ENCODE measurements at places on chromosomes 4 and X.
A peak's percentile ranks its signal among the peaks of the same experiment; 100 is the strongest.

DNA sequence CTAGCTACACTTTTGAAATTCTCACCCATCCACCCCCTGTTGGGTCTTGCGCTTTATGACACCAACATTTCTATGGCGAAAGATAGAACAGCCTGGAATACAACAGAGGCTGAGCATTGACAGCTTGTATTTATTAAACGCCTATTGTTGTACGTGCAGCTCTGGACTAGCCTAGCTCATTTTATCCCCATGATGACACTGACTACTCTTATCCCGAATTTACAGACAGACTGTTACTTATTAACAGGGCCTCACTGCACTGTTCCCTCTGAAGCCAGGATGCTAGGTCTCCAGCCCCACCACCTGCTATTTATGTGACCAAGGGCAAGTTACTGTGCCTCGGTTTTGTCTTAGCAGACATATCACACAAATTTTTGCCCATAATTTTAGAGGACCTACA, 1.0 kb upstream of the RFC1 start:
- DNase-seq: no peak
- no peaks in the 10 kb centered on the region for H3K27me3 ChIP-seq
- no peaks in the 10 kb centered on the region for H3K36me3 ChIP-seq
- H3K4me3 ChIP-seq: no peak overlapping the region

DNA sequence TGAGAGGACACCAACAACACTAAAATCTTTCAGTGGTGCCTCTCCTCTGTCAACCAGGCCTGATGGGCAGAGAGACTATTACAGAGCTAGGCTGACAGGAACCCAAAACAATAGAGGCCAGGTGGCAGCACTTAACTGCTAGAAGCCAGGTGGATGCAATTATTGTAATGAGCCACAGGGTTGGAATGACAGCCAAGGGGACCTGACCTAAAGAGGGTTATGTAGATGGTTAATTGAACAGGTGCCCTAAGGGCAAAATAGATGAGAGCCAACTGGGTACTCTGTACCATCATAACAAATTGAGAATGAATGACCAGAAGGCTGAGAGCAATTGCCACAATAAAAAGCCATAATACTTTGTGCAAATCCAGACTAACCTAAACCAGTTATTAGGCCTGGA, 24.7 kb upstream of the FRAS1 start:
- no peaks in the 10 kb centered on the region for H3K4me1 ChIP-seq
- H3K36me3 ChIP-seq: no peaks in the 10 kb centered on the region
- no peak overlapping the region for H3K4me3 ChIP-seq
- no peak for DNase-seq

DNA sequence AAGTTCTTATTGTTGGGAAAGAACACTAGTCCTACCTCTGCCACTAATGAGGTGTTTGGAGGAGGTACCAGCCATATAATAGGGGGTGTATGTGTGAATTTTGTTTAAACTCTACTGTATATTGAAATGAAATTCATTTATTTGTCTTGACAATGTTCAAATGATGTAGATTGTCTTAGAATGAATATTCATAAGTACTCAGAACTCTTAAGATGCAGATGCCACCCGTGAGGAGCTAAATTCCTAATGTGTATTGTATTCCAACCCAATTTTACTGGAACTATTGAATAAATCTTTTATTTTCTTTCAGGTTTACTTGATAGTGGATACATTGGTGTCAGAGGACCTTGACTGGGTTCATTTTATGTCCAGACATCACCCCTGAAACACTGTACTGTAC, 63.9 kb upstream of the RAB33B start:
- no peaks in the 10 kb centered on the region for H3K4me1 ChIP-seq
- H3K27me3 ChIP-seq: no peaks in the 10 kb centered on the region
- peaks cover 71% of the 10 kb centered on the region for H3K36me3 ChIP-seq
- no peak for DNase-seq
- H3K4me3 ChIP-seq: no peak overlapping the region

GRCh38 chr4:152223600-152223999, 312.3 kb downstream of the FBXW7 start:
- no peaks in the 10 kb centered on the region for H3K4me1 ChIP-seq
- no peak overlapping the region for H3K27ac ChIP-seq
- H3K4me3 ChIP-seq: no peak overlapping the region
- H3K27me3 ChIP-seq: no peaks in the 10 kb centered on the region

- no peaks in the 10 kb centered on the region for H3K36me3 ChIP-seq
- H3K27ac ChIP-seq: no peak overlapping the region
- DNase-seq: no peak
- H3K27me3 ChIP-seq: no peaks in the 10 kb centered on the region
Observed at GRCh38 chrX:143757375-143757774, 36.8 kb upstream of the SPANXN2 start.

GRCh38 chr4:16516796-16517439, 290.6 kb upstream of the TAPT1 start:
- no peak overlapping the region for H3K27ac ChIP-seq
- no peak overlapping the region for H3K4me3 ChIP-seq
- no peak for DNase-seq
- no peaks in the 10 kb centered on the region for H3K27me3 ChIP-seq
- no peaks in the 10 kb centered on the region for H3K36me3 ChIP-seq
- no peaks in the 10 kb centered on the region for H3K4me1 ChIP-seq

DNA sequence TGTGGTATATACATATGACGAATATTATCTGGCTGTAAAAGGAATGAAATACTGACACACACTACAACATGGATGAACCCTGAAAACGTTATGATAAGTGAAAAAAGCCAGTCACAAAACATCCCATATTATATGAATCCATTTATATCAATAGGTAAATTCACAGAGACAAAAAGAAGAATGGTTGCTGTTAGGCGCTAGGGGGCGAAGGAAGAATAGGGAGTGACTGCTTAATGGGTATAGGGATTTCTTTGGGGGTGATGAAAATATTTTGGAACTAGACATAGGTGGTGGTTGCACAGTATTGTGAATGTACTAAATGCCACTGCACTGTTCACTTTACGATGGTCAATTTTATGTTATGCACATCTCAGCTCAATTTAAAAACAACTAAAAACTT, 96.4 kb upstream of the EGFL6 start:
- peak overlapping the region; percentile 70 for H3K27ac ChIP-seq
- no peak for DNase-seq
- H3K27me3 ChIP-seq: no peaks in the 10 kb centered on the region
- H3K4me1 ChIP-seq: no peaks in the 10 kb centered on the region

DNA sequence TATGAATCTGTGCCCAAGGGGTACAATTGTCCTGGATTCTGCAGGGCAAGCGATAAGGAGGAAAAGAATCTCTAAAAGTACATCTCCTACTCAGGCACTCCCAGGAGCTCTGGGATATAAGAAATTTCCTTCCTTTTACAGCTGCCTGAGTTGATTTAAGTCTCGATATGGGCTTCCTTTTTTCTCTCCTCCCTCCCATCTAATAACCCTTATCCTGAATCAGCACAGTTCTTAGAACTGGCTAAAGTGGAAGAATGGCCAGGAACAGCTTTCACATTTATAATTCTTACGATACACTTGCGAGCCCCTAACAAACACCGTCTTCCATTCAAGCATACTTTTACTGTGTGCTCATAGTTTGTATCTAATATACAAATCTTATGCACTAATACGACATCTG, 21.2 kb downstream of the LRP2BP start:
- no peaks in the 10 kb centered on the region for H3K27me3 ChIP-seq
- H3K27ac ChIP-seq: no peak overlapping the region
- DNase-seq: no peak
- H3K36me3 ChIP-seq: peaks cover 15% of the 10 kb centered on the region
- no peak overlapping the region for H3K4me3 ChIP-seq

GRCh38 chr4:126725906-126726305, 906.9 kb upstream of the INTU start:
- H3K36me3 ChIP-seq: no peaks in the 10 kb centered on the region
- no peaks in the 10 kb centered on the region for H3K4me1 ChIP-seq
- no peak overlapping the region for H3K4me3 ChIP-seq
- no peak overlapping the region for H3K27ac ChIP-seq
- no peaks in the 10 kb centered on the region for H3K27me3 ChIP-seq

GRCh38 chr4:4995103-4995907, 24.0 kb downstream of the CYTL1 start:
- H3K36me3 ChIP-seq: no peaks in the 10 kb centered on the region
- DNase-seq: peak; percentile 83
- H3K4me3 ChIP-seq: no peak overlapping the region
- peaks cover 4% of the 10 kb centered on the region for H3K27me3 ChIP-seq
- H3K27ac ChIP-seq: no peak overlapping the region

DNA sequence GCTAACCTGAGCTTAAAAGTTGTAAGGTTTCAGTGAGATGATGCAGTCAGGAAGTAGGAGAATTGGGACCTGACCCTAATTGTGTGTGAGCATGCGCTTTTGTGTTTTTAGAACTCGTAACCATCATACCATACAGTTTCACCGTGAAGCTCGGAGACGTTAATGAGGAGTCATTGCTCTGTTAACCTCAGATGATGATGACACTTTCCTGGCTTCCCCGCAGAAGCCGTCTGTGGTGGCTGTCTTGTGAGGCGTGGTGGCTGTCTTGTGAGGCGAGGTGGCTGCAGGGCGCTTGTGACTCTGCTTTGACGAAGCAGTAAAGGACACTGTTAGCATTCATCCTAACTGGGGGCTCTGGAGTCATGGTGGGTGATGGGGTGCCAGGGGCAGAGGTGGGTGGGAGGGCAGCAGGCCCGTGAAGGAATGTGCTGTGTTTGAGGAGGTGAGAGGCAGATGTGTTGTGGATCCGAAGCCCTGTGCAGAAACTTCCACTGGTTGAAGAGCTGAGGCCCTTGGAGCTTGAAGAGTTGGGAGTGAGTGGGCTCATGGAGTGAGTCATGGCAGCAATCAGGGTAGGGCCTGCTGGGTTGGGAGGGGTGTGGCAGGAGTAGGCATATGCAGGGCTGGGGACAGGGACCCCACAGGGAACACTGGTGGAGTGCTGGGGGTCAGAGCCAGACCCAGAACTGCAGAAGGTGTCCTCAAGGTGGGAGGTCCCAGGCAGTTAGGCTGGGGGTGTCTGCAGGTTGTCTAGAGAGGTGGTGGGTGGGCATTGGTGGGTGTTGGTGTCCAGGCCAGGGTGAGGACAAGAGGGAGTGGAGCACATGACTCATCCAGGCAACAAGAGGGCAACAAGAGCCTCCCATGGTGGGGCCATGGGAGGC, 57.4 kb downstream of the NSD2 start:
- no peak overlapping the region for H3K27ac ChIP-seq
- no peaks in the 10 kb centered on the region for H3K4me1 ChIP-seq
- peaks cover 15% of the 10 kb centered on the region for H3K36me3 ChIP-seq
- H3K27me3 ChIP-seq: no peaks in the 10 kb centered on the region

DNA sequence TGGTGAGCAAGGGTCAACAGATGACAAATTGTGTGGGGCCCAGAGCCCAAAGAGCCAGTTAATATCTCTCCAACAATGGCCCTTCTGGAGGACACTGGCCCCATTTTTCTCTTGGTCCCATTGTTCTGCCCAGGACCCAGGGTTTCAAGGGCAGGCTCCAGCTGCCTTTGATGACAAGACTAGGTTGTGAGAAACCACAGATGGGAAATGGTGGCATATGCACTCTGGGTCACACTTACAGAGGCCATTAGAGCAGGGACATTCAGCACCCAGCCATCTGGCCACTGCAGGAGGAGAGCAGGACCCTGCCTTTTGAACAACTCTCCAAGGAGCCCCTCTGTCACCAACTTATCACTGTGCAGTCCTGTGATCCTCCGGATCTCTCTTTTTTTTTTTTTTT, 49.7 kb upstream of the KIAA1210 start:
- H3K4me1 ChIP-seq: no peaks in the 10 kb centered on the region
- no peak for DNase-seq
- no peak overlapping the region for H3K27ac ChIP-seq
- H3K4me3 ChIP-seq: no peak overlapping the region
- H3K36me3 ChIP-seq: no peaks in the 10 kb centered on the region

DNA sequence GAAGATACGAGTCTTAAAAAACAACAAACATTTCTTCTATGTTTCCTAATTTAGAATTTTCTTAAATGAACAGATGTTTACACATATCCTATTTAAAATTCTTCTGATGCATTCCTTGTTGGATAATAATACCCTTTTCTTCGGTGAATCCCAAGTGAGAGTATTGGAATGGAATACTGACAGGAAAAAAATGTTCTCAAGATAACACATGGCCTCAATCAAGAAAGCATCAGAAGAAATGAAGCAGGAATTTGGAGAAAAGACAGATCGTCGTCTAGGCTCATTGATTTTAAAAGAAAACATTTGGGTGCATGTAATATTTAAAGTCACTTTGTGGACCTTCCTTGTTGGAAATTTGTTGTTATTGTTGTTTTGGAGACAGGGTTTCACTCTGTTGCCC, 196.9 kb upstream of the ANK2 start:
- H3K4me1 ChIP-seq: no peaks in the 10 kb centered on the region
- no peaks in the 10 kb centered on the region for H3K36me3 ChIP-seq
- H3K27me3 ChIP-seq: no peaks in the 10 kb centered on the region
- no peak overlapping the region for H3K4me3 ChIP-seq
- DNase-seq: no peak
- H3K27ac ChIP-seq: no peak overlapping the region

GRCh38 chr4:25020236-25020635, 10.5 kb downstream of the LGI2 start:
- H3K27me3 ChIP-seq: no peaks in the 10 kb centered on the region
- H3K4me3 ChIP-seq: no peak overlapping the region
- H3K4me1 ChIP-seq: no peaks in the 10 kb centered on the region
- no peak for DNase-seq
- H3K36me3 ChIP-seq: no peaks in the 10 kb centered on the region

GRCh38 chrX:13894888-13895565, 78.1 kb upstream of the GPM6B start:
- H3K36me3 ChIP-seq: no peaks in the 10 kb centered on the region
- no peak overlapping the region for H3K27ac ChIP-seq
- no peak for DNase-seq
- no peaks in the 10 kb centered on the region for H3K4me1 ChIP-seq
- no peak overlapping the region for H3K4me3 ChIP-seq
- H3K27me3 ChIP-seq: no peaks in the 10 kb centered on the region

DNA sequence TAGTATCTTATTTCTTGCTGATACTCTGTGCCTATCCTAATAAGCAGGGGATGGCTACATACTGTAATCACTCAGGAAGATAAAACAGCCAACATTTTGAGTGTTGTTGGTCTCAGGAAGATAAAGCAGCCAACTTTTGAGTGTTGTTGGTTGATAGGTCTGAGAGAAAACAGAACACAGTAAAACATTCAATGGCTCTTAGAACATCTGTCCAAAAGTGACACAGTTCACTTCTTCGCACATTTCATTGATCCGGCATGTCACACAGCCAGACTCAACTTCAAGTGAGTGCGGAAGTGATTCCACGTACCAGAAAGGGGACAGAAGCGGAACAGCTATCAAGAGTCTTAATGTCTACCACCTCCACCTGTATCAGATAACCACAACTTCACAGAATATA, 87.3 kb upstream of the DMD start:
- no peak for DNase-seq
- no peak overlapping the region for H3K27ac ChIP-seq
- no peaks in the 10 kb centered on the region for H3K4me1 ChIP-seq
- no peaks in the 10 kb centered on the region for H3K36me3 ChIP-seq
- no peak overlapping the region for H3K4me3 ChIP-seq

- no peaks in the 10 kb centered on the region for H3K4me1 ChIP-seq
- DNase-seq: no peak
- no peaks in the 10 kb centered on the region for H3K36me3 ChIP-seq
Observed at GRCh38 chr4:52877036-52877435, 14.9 kb downstream of the RASL11B start.

Data from upper lobe of right lung (tissue), 1 donor.